Stimulated activated CD8-positive, alpha-beta memory T cell treated with anti-CD3 and anti-CD28 coated beads, Interleukin-4, amount 100 ng/mL, for 4 hours (primary cell): ENCODE measurements at places on chromosomes 13 and 19.

DNA sequence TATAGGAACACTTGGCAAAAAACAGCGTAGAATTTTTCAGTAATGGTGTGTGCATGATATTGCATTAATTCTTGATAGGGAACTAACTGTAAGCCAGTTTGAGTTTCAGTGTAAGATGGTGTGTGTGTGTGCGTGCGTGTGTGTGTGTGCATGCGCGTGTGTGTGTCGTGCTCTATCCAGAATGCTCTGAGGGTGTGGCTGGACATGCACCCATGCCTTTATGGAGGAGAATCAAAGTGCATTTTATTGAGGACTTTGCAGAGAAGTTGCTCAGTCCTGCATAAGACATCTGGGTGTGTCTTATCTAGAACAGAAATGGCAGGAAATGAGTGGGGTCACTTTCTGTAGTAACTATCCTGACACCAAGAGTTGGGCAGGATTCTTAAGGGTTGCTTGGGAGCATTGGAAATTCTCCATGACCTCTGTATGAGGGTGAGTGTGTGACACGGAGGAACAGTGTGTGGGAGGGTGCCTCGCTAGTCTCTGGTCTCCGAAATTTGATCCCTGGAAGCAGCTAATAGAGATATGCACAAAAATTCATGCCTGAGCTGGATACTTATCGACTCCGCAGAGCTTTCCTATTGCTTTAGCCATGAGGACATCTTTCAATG lies 252.2 kb downstream of the TSHZ3 start:
- DNase-seq = no peak

DNA sequence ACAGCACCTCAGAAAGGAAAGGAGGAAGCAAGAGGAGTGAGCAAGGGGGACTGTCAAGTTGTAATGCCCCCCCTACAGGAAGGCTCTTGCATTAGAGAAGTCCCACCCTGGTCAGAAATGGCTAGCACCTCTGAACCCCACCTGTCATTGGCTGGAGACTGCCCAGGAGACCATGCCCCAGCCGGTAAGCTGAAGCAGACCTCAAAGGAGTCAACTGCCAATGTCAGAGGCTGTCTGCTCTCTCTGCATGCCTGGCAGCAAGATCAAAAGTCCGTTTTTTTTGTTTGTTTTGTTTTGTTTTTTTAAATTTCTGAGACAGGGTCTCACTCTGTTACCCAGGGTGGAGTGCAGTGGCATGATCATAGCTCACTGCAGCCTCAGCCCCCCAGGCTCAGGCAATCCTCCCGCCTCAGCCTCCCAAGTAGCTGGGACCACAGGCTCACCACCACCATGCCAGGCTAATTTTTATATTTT lies 8.1 kb upstream of the BCL3 start:
- no peak for DNase-seq

DNA sequence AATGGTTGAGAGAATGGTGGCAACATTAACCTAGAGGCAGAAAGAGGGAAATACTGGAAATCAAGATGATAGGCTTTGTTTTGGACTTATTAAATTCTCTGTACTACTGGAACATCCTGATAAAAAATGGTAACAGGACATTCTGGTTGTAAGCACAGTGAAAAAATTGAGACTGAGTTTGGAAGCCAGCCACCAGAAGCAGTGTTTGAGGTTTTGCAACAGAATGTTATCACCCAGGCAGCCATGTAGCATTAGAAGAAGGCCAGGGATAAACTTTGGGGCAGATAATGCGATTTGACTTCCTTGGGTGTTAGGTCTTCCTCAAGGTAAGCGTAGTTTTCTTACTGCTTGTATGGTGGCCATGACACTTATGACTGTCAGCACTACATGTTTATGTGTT lies 307.4 kb downstream of the ATP8A2 start:
- DNase-seq = no peak

DNA sequence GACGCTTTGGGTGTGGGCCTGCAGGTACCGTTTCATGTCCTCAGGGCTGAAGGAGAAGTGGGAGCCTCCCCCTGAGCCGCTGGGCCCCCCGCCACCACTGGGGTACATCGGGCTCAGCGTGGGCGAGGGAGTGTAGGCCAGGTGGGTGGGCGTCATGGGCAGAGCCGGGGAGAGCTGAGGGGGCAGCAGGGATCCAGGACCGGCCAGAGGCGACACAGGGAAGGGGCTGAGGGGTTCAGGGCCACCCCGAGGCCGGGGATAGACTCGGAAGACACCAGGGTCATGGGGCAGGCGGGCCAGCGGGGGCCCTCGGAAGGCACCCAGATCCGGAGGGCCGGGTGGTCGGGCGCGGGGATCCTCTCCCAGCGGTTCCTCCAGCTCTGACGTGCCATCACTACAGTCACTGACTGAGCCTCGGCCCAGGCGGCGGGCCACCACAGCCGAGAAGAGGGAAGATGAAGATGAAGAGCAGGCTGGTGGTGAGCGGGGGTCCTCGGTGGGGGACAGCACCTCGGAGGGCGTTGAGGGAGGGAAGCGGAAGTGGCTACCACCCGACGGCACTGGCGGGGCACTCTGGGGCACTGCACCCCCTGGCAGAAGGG lies 5.7 kb downstream of the ERF start:
- DNase-seq = no peak

DNA sequence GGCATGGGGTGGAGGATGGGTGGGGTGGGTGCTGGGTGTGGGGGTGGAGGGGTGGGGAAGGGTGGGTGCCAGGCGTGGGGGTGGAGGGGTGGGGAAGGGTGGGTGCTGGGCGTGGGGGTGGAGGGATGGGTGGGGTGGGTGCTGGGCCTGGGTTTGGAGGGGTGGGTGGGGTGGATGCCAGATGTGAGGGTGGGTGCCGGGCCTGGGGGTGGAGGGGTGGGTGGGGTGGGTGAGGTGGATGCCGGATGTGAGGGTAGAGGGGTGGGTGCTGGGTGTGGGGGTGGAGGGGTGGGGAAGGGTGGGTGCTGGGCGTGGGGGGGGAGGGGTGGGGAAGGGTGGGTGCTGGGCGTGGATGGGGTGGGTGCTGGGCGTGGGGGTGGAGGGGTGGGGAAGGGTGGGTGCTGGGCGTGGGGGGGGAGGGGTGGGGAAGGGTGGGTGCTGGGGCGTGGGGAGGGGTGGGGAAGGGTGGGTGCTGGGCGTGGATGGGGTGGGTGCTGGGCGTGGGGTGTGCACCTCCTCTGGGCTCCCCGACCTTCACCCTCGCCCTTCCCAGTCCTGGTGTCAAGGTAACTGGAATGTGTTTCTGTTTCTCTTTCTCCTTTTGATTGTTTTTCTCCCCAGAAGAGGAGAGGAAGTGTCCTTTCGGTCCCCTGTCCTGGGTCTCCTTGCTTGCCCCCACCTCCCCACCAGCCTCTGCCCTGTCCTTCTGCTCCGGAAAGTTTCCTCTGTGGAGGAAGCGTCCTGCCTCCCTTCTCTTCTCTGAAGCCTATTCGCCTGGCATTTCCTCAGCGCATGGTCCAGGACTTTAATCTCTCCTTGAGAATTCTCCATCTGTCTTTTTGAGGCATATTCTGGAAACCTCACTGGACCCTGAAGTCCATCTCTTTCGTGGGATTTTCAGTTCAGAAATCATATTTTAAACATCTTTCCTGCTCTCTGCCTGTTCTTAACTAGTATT lies 22.9 kb upstream of the CFAP97D2 start:
- no peak for DNase-seq

- no peak for DNase-seq
Measured at GRCh38 chr13:86383151-86383550, 583.9 kb upstream of the SLITRK6 start.

GRCh38 chr19:45253396-45254027 lies 2.4 kb downstream of the MARK4 start:
- DNase-seq = no peak

DNA sequence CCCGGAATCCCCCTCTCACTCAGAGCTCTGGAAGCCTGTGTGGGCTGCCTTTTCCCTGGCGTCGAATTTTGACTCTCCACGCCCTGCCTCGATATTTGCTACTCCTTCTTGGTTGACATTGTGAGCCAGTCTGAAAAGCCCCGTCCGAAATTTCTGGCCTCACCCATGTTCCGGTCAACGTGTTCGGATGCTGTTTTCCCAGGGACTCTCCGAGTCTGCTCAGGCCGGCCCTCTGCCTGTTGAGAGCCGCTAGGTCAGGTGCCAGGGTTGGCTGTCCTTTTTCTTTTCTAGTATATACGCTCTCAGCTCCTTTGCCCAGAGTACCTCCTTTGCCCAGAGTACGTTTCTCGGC lies 6.8 kb upstream of the DGKH start:
- DNase-seq = no peak

DNA sequence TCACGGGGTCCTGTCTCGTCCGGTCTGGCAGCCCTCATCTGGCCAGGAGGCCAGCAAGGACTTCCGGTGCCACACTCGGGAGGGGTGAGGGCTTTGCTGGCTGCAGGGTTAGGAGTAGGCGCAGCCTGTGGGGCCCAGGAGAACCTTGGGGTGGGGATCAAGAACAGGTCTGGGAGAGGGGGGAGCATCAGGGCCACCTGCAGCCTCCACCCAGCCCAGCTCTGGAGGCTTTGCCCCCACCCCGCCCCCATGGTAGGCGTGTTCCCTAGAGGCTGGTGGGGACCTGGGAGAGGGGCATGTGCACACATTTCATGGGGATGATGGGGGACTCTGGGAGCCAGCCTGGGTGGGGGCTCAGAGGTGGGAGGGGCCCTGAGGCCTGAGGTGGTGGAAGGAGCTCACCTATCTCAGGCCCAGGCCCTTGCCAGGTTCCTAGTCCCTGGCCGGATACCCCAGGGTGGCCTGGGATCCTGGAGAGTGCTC lies 23.3 kb downstream of the WTIP start:
- no peak for DNase-seq
